ENCODE measurements at places on chromosomes 1 and 21.

- no peak for DNase-seq
These were observed 48.3 kb downstream of the CLIC4 start for GRCh38 chr1:24793447-24794129.

GRCh38 chr21:27366646-27367235 is 399.9 kb upstream of the ADAMTS5 start:
- DNase-seq = no peak

GRCh38 chr1:97352936-97353382 is 567.9 kb downstream of the DPYD start:
- DNase-seq = no peak

- DNase-seq = no peak
These were observed 14.0 kb downstream of the C1orf94 start for GRCh38 chr1:34190692-34191091.

DNA sequence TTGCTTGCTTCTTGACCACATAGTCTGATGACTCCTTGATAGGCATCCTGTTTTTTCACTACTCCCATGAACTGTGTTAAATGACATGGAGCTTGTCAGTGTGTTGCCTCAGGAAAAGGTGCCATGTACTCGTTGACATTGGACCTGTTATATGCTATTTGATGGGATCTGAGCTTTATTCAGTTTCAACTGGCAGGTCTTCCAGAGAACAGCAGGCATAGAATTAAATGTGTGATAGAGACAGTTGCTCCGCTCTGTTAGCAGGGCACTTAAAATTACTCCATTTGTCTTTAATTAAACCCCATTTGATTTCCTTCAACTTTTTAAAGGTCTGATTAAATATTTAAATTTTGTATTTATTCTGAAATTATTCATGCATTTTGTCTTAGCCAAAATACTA is 189.7 kb upstream of the ADGRL4 start:
- DNase-seq = no peak

DNA sequence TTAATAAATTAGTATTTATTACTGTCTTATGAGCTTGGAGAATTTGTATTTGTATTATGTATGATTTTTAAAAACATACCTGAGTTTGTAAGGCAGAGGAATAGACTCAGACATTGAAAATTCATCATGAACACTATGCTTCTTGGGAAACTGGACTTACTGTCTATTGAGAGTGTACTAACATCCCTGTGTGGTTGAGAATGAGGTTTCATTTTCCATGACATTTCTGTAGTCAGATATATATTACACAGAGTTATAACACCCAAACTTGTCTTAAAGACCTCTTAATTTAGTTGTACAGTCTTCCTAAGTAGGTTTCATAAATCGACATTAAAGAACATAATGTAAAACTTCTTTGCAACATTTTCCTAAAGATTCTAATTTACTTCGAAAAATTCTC is 30.0 kb downstream of the PPP2R5A start:
- DNase-seq = no peak

- DNase-seq = no peak
These were observed 265 bp downstream of the CD1B start for GRCh38 chr1:158331106-158331425.

GRCh38 chr1:19203440-19203839 is 6.6 kb downstream of the UBR4 start:
- DNase-seq = no peak

DNA sequence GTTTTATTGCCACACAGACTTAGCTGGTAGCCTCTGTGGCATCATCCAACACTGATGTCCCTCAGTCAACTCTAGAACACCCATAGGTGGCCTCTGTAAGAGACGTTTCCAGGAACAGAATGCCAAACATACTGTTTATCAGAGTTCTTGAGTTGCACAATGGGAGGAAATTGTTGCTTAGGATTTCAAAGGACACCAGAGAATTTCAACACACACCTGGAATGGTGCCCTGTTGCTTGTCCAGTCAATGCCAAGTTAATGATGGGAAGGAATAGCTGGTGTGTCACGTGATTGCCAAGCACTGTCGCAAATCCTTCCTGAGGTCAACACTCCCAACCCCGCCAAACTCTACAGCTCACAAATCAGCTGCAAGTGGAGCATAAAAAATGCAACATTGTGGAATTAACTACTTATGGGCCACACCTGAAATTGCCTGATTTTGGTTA is 28.6 kb upstream of the DUSP23 start:
- no peak for DNase-seq

GRCh38 chr1:35873243-35873750 is 9.7 kb upstream of the AGO1 start:
- no peak for DNase-seq

DNA sequence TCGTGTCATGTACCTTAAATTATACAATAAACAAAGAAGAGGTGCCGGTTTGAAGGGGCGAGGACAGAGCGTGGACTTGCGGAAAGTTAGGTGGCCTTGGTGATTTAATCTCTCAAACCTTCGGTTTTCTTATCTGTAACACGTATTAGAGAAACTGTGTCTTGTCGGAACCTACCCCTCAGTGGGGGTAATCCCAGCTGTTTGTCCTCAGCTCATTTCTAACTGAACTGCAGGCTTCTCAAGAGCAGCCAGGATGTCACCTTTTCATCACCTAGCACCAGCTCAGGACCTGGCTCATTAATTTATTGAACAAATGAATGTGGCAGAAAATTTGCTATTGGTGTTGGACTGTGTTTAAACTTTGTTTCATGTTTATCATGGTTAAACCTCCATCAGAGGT is 31.2 kb downstream of the ITSN1 start:
- DNase-seq = no peak

- DNase-seq = peak; percentile 38
These were observed 11.3 kb upstream of the IL22RA1 start for GRCh38 chr1:24154215-24154614.

DNA sequence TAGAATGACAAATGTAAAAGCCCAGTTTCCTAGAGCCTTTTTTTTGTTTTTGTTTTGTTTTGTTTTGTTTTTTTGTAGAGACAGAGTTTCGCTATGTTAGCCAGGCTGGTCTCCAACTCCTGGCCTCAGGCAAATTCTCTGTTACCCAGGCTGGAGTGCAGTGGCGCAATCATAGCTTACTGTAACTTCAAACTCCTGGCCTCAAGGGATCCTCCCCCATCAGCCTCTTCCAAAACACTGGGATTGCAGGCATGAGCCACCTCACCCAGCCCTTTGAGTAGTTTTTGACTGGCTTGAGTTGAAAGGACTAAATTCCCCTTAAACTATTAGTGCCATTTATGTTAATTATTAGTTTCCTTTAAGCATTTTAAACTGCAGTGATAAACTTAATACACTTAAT is 28.8 kb upstream of the ZBTB18 start:
- DNase-seq = no peak

DNA sequence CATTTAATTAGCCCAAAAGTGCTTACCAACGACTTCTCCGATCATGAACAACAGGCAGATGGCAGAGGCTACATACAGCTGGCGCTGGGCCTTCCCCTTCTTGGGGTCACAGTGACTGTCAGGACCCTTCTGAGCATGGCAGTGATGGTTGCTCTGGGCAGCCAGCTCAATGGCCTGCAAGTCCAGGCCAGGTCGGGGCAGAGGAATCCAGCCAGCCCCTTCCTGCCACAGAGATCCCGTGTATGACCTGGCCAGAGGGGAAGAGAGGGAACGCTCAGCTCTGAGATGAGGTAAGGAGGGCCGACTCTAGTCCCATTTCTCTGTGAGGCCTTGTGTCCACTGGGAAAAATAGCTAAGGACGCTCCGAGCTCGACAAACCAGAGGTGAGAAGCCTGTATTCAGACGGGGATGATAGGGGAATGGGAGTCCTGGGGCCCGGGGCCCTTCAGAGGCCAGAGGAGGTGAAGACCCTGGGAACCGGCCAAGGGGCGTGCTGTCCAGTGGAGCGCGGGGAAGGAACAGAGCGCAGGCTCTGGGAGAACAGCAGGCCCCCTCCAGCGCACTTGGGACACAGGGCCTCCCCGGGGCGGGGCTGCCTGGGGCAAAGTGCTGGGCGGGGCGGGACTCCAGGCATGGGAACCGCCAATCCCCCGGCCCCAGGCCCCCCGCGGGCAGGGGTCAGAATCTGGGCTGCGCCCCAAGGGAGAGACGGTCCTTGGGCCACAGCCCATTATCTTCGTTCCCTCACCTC is 772 bp downstream of the SLC30A2 start:
- DNase-seq = no peak

DNA sequence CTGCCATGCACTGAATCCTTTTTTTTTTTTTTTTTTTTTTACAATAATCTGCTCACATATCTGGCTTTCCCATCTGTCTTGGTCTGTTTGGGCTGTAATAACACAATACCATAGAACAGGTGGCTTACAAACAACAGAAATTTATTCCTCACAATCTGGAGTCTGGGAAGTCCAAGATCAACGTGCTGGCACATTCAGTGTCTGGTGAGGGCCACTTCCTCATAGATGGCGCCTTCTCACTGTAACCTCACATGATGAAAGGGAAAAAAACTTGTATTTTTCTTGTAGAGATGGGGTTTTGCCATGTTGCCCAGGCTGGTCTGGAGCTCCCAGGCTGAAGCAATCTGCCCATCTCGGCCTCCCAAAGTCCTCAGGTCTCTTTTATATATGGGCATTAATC is 13.0 kb upstream of the PARP1 start:
- no peak for DNase-seq

DNA sequence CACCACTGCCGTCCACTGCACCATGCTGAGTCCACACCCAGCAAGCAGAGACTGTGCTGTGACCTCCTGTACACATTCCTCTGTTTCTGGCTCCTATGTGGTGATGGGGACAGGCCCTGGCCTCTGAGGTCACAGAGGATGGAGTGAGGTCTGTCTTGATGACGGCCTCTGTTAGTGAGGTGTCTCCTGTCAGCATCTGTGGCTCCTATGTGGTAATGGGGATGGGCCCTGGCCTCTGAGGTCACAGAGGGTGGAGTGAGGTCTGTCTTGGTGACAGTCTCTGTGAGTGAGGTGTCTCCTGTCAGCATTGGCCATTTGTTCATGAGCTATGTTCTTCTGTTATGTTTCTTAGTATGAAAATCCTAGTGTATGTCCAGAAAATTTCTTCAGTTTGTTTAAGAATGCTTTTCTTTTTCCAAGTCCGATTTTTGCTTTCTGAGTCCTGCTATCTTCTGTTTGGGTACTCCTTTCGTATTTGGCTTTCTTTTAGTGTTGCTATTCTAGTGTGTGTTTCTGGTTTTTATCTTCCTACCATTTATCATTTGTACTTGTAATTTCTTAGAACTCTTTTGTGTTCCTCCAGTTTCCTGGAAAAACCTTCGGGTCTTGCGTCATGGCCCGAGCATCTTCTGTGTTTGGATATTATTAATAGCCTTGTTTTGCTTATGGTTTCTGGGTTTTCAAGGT is 13.4 kb downstream of the SNAP47 start:
- no peak for DNase-seq

DNA sequence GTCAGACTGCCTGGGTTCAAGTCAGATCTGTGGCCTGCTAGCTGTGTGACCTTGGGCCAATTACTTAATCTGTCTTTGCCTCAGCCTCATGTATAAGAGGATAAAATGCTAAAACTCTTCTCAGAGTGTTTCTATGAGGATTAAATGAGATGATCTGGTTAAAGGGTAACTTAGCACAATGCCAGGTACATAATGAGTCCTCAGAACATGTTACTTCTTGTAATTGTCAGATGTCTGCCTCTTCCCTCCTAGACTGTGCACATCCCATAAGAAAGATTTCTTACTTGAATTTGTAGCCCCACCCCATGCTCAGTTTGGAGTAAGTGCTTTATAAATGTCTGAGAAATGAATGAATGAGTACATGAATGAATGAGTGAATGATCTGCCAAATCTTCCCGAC is 34.6 kb upstream of the HIVEP3 start:
- no peak for DNase-seq

DNA sequence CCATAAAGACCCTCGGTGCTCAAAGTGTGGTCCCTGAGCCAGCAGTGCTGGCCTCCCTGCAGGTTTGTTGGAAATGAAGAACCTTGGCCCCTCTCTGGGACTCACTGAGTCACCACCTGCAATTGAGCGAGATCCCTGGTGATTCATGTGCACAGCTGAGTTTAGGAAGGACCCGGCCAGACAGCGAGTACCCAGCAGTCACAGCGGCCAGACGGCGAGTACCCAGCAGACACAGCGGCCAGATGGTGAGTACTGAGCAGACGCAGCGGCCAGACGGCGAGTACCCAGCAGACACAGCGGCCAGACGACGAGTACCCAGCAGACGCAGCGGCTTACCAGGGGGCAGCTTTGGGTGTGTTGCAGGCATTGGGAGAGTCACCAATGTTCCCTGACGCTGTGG is 123.8 kb downstream of the PRDM16 start:
- DNase-seq = no peak

- DNase-seq = no peak
These were observed 1.7 kb upstream of the VWA1 start for GRCh38 chr1:1433804-1434130.

DNA sequence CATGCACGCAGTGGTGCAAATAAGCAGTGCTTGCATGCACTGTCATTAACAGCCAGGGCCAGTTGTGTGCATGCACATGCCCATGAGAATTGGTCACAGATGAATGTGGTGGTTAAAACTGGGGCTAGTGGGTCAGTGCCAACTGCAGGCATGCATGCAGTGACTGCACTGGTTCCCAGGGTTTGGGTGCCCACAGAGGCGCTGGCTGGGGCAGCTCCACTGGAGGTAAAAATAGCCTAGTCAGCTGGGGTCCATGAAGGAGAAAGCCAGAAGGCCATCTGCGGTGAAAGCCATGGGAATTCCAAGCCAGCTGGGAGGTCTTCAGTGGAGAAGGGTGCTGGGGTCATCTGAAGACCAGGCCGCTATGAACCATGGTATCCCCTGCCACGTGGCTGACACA is 70.2 kb downstream of the SLC5A9 start:
- no peak for DNase-seq

DNA sequence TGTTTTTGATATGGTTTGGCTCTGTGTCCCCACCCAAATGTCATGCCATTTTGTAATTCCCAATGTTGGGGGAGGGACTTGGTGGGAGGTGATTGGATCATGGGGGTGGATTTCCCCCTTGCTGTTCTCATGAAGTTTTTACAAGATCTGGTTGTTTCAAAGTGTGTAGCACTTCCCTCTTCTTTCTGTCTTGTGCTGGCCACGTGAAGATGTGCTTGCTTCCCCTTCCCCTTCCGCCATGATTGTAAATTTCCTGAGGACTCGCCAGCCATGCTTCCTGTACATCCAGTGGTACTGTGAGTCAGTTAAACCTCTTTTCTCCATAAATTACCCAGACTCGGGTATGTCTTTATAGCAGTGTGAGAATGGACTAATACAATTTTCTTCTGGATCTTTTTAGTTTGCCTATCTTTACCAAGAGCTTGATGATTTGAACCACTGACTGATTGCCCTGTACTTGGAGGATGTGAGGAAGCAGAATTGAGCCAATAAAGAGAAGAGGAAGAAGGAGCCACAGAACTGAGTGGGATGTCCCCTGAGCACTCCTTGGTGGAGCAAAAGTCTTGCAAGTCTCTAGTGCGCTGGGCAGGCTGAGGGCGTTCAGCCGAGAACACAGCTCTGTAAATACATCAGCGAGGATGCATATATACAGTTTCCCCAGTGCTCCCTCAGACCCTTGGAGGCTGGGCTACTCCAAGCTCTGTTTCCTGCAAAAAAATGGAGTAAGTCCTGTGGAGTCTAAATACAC is 102.6 kb downstream of the CYYR1 start:
- DNase-seq = no peak

- DNase-seq = no peak
These were observed 3.5 kb upstream of the NBL1 start for GRCh38 chr1:19640363-19641316.

- no peak for DNase-seq
These were observed 754 bp upstream of the LSS start for GRCh38 chr21:46229133-46229922.
